CD4-positive, alpha-beta T cell treated with Interleukin-12 subunit alpha and Interleukin-12 subunit beta, for 1 hour (primary cell): ENCODE measurements at places on chromosomes 1 and 21.
A peak's percentile ranks its signal among the peaks of the same experiment; 100 is the strongest.

- no peak for DNase-seq
Measured at GRCh38 chr1:216653001-216653400, 70.2 kb downstream of the ESRRG start.

- peak; percentile 35 for DNase-seq
Measured at GRCh38 chr1:16727190-16728111, 12.9 kb upstream of the RNU1-4 start.

DNA sequence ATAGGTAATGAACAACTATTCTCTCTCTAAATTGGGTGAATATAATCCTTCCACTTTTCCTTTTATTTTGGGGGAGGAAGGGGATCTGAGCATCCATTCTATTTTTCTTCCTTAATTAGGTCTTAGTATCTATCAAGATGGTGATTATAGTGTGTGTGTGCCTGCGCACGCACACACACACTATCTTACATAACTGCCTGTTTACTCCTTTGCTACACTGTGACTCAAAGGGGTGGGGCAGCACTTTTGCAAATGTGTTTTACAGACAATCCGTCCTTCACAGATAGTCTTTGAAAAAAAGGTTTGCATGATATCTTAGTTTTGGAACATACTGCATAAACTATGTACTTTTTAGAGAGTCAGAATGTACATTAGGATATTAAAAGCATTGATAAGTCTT, 191.5 kb downstream of the SDCCAG8 start:
- DNase-seq: no peak

DNA sequence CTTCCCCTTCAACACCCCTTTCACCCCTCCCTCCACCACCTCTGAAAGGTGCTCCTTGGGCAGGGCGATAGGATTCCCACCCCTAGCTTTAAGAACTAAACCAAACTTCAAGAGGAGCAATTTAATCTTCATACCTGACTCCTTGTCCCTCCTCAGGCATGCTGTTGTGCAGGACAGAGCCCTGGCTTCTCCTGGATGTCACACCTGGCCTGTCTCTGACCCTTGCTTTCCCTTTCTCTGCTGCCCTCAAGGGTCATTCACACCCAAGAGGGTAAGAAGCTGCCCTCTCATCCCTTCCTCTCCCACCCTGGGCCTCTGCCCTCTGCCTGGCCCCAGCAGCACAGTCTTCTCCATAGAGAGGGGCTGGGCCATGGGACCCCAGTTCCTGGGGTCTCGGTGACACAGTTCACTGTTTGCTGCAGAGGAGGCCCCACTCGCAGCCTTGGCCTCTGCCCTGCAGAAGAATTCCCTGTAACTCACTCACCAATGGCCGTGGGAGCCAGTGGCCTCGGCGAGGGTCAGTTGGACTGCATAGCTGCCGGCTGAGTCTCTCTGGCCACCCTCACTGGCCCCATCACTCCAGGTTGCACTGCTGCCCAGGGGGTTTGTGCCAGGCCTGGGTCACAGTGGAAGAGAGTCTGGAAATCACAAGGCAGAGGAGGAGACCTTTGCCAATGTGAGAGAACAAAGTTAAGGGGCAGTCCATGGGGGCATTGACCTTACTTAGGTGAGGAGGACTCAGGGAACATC, 28.4 kb upstream of the LHX4 start:
- no peak for DNase-seq

DNA sequence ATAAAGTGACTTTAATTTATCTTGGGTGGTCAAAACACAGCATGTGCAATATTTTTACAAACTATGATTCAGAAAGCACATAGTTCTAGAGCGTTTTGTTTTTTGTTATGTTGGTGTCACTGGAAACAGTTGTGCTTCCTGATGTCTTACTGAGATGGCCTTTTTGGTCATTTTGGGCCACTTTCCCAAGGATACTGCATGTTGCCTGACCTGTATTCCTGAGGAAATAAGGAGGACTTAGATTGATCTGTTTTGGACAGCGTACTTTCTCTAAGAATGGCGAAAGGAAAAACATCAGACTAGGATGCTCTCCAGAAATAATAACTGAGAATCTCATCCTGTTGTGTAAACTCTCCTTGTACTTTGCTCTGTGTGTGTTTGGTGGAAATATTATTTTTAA, 451.2 kb downstream of the USP25 start:
- DNase-seq: no peak

- no peak for DNase-seq
Measured at GRCh38 chr1:189983166-189983890, 494.3 kb downstream of the BRINP3 start.
